ENCODE measurements at places on chromosomes 5 and 9. TPM values are rescaled to one million over a fixed set of nuclear protein-coding genes. Genes with fewer than 3 reads are reported as not detected.

The CDKN2A gene
- 0.79 TPM for polyA plus RNA-seq

- DNase-seq: peak; percentile 45
These were observed 18.3 kb upstream of the TERT start for GRCh38 chr5:1312993-1313833.

DNA sequence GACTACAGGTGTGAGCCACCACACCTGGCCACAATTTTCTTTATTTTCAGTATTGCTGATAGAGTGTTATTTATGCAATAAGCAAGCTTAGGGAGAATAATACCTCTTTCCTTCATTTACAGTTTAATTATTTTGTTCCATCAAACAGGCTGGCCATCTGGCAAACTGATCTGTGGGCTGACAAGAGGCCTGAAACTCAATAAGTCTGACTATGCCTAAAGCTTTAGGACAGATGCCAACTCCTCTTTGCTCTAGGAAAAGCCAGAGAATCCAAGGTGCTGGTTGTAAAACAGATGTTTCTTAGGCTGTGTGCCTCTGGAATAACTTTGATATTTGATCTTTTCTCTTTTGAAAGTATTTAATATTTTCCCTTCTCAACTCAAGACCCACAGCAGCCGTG is 98.4 kb downstream of the TARS1 start:
- no peak for DNase-seq

DNA sequence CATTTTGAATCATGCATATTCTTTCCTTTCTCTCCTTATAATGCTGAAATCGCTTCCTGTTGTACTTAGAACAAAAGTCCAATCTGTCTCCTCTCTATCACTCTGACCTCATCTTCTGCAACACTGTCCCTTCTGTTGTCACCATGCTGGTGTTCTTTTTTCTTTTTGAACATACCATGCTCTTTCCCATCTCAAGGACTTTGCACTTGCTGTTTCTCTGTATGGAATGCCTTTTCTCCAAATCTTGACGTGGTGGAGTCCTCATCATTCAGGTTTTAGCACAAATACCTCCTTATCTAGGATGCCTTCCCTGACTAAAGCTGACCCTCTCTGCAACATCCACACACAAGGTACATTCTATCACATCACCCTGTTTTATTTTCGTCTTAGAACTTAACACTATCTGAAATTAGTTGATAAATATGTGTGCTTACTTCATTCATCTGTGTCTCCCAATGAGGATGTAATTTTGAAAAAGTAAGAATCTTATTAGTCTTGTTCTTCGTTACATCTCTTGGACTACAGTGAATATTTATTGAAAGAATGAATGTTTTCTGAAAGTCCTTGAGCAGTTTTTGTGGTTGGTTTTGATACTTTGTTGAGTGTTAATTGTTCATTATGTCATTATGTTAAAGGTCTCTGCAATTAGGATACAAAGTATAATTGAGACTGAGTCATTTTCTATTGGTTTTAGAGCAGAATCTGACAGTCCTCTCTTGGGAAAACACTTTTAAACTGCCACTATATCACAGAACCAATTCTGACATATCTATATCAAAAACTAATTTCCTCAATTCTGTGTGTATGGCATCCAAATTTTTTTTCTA is 145.3 kb upstream of the RASA1 start:
- DNase-seq: no peak

The BRD3OS gene
- 22.1 TPM for polyA plus RNA-seq

The ANXA1 gene
- 102 TPM for polyA plus RNA-seq

DNA sequence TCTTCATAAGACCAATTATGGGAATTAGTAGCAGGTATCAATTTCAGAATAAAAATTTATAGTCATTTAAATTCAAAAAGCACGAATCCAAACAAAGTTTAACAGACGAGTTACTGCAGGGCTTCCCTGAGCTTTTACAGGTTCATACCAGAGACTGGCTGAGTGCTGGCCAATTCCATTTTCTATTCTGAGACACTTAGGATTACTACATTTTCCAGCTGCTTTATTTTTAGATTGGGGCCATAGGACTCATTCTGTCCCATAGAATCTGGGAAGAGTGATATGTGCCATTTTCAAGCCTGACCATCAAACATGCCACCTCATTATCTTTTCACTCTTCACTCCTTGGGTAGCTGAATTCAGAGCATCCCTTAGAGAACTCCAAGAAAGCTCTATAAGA is 410.7 kb downstream of the DNAH5 start:
- DNase-seq: no peak

The ECSCR gene
- 0.19 TPM for polyA plus RNA-seq

DNA sequence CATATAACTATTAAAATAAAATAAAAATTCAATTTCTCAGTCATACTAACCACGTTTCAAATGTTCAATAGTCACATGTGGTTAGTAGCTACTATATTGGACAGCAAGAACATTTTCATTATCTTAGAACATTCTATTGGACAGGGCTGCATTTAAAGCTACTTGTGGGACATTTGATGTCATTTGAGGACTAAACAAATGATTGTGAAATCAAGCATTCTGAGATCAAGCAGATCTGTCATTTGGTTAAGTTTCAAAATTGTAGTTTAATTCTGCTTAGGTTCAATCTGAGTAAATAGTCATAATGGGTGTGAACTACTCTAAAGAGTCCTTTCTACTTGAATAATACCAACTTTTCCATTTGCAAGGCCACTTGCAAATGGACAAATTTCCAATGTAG is 226.9 kb upstream of the C9orf72 start:
- no peak for DNase-seq

The LHX2 gene
- not detected for polyA plus RNA-seq

DNA sequence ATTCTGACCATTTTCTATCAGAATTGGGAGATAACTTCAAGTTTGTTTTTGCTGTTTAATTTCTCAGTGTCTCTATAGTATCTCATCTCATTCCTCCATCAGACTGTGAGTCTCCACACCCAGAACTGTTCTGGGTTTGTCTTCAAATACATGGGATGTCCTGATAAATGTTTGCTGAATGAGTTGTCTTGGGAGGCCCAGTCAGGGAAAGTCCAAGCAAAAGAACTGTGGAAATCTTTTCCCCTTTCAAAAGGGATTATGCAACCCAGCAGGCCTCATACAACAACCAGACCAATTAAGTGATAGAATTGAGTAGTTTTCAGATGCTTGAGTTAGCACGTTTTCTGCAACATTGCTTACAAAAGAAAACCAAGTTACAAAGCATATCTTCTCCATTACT is 324.4 kb downstream of the BRINP1 start:
- DNase-seq: no peak

- no peak for DNase-seq
These were observed 3.3 kb downstream of the SLF1 start for GRCh38 chr5:94621763-94622162.

DNA sequence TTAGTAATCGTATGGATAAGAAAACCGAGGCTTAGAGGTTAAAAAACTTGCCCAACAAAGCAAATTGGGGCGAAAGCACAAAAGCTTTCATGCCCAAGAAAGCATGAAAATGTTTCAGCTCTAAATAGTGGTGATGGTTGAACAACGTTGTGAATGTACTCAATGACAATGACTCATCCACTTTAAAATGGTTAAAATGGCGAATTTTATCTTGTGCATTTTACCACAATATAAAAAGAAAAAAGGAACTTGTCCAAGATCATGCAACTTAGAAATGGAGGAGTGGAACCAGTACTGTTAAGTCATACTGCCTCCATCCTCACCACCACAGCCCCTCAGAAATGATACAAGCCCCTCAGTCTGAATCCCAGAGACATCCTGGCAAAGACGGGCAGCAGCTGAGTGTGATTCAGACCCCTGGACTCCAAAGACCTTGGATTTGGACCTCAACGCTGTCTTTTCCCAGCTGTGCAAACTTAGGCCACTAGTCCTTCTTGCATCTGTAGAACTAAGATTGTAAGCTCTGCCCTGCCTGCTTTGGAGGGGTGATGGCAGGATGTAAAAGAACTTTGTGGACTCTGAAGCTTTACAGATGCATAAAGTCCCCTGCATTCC is 158.4 kb downstream of the GABBR2 start:
- DNase-seq: no peak

DNA sequence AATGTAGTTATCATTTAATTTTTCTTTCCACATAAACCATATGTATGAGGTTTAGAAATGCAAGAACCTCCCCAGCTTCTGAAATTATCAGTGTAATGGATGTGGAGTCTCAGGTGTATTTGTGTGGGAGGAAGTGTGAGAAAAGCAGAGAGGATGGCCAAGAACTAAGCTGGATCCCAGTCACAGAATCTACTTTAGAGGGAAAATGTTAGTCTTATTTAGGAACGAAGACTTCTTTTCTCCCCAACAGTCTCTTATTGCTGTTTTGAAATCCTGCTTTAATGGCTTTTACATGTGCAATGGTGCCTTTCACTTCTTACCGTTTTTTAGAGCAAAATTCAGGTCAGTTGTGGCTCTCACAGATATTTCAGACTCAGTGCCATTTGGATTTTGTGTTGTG is 3.0 kb downstream of the EQTN start:
- no peak for DNase-seq

GRCh38 chr5:43304525-43304924 is 8.7 kb downstream of the HMGCS1 start:
- DNase-seq: no peak

DNA sequence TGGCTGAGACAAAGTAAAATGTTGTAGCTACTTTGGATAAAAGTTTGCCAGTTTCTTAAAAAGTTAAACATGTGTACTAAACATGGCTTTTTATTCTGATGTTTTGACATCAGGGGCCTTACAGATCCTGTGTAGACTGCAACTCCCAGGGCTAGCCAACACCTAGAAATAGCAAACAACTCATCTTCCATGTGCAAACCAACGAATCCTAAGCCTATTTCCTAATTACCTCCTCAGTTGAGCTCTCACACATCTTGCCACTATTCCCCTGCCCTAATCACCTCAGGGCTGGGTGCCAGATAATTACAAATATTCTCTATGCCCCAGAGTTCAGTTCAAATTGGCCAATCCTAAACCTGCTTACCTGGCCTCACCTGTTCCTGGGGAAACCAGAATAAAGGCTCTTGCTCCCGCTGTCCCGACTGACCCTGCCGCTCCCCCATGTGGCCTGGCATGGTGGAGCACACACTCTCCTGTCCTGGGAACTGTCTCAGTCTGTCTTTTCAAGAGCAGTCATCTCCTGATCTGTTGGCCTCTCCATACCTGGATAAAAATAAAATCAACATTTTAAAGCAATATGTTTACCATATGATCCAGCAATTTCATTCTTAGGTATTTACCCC is 37.1 kb upstream of the FAM169A start:
- DNase-seq: peak; percentile 10

The PCDHGA10 gene
- polyA plus RNA-seq: 0.12 TPM

- peak; percentile 0 for DNase-seq
These were observed 136.3 kb downstream of the TMEM232 start for GRCh38 chr5:110590187-110590586.

DNA sequence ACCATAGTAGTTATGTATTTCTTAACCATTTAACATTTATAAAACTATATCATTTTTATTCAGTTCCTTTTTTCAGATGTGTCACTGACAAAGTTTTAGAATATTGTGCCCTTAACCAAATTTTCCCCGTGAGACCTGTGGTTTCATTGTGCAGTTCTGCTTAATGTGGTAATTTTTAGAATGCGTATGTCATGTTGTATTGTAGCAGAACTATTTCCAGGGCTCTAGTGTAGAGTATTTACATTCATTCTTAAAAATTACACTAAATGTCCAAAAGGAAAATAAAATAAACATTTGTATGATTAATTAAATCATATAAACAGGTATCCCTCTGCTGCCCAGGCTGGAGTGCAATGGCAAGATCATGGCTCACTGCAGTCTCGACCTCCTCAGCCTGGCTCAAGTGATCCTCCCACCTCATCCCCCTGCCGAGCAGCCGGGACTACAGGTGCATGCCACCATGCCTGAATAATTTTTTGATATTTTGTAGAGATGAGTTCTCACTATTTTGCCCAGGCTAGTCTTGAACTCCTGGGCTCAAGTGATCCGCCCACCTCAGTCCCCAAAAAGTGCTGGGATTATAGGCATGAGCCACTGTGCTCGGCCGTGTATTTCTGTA is 15.4 kb downstream of the SERINC5 start:
- no peak for DNase-seq

- DNase-seq: no peak
These were observed 78.3 kb downstream of the SMIM23 start for GRCh38 chr5:171863935-171864334.

DNA sequence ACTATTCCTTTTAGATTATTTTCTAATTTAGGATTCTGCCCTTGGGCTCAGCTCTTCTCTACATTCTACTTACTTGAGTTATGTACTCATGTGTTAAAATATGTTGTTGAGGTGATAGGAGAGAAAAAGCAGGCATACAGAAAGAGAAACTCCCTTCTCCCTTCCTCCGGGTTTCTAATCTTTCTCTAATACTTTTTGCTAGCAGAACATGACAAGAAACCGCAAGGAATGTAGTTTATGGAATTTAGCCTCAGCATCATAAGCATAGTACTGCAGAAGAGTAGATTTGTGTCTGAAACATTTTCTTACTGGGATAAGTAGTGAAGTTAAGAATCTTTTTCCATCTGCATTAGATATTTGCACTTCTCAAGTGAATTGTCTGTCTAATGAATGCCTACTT is 139.5 kb upstream of the CYLC2 start:
- no peak for DNase-seq

DNA sequence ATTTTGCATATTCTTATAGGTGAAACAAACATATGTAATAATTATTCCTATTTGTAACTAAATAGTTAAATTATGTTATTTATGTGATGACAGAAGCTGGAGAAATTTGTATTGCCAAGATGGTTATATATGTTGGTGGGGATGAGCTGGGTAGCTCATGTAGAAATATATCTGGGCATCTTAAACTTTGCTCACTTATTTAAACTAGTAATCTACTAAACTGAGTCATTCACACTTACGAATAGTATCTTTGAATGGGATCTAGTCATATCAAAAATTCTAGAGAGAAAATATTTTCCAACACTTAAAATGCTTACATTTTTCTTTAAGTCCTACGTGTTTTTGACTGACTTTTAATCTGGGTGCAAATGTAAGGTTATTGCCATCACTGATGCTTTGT is 44.6 kb upstream of the EIF4EBP3 start:
- no peak for DNase-seq

GRCh38 chr9:93929231-93929630 is 25.9 kb downstream of the BARX1 start:
- no peak for DNase-seq

The ZDHHC11 gene
- polyA plus RNA-seq: not detected

DNA sequence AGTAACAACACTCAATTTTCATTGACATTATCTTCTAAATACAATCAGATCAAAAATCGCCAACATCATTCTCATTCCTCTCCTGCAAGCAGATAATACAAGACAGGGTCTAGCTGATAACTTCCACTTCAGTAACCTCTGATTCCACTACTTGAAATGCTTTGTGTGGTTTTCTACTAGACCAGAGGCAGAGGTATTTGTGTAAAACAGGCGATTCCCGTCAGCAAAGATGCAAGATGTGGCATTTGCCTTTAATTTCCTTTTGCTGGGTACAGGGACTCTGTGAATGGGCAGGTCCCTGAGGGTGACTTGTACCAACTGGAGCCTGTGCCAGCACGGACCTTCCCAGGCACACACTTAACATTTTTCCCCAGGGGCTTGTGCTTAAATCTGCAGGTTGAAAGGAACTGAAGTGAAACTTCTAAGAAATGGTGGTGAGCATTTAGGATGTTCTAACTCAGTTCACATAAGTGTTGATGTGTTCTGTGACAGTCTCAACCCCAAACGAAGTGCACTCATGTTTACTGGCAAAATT is 625.5 kb upstream of the WWC1 start:
- no peak for DNase-seq

GRCh38 chr5:180291234-180291940 is 496 bp downstream of the MAPK9 start:
- no peak for DNase-seq

GRCh38 chr9:137018761-137019559 is 9.1 kb downstream of the ABCA2 start:
- DNase-seq: no peak

- no peak for DNase-seq
These were observed 6.7 kb upstream of the CDH6 start for GRCh38 chr5:31186672-31187267.

The SHISAL2B gene
- not detected for polyA plus RNA-seq
